Body of pancreas (tissue), 4 donors: ENCODE measurements at places on chromosomes 6 and 20. TPM values are rescaled to one million over a fixed set of nuclear protein-coding genes. Genes with fewer than 3 reads are reported as not detected.

Gene SLC26A8
- not detected for total RNA-seq

Gene RIMS1
- total RNA-seq = 5.9 TPM

Gene LBP
- not detected for total RNA-seq

Gene TNFRSF21
- total RNA-seq = 26.0 TPM

Gene TTPAL
- total RNA-seq = 8.3 TPM

- H3K27me3 ChIP-seq = no peaks in the 10 kb centered on the region
- no peak for DNase-seq
- no peak overlapping the region for H3K27ac ChIP-seq
- no peaks in the 10 kb centered on the region for H3K36me3 ChIP-seq
- H3K4me1 ChIP-seq = peaks cover 5% of the 10 kb centered on the region
- no peak overlapping the region for H3K4me3 ChIP-seq
These were observed 538.4 kb upstream of the CITED2 start for GRCh38 chr6:139912735-139913400.

- DNase-seq = peak; percentile 65
- peaks cover 15% of the 10 kb centered on the region for H3K4me1 ChIP-seq
- H3K27ac ChIP-seq = no peak overlapping the region
- no peak overlapping the region for H3K4me3 ChIP-seq
These were observed 2.1 kb upstream of the ERGIC3 start for GRCh38 chr20:35539756-35540212.

- H3K4me1 ChIP-seq = peaks cover 6% of the 10 kb centered on the region
- no peaks in the 10 kb centered on the region for H3K36me3 ChIP-seq
- H3K27ac ChIP-seq = no peak overlapping the region
- H3K27me3 ChIP-seq = no peaks in the 10 kb centered on the region
- DNase-seq = no peak
- H3K4me3 ChIP-seq = no peak overlapping the region
These were observed 188.5 kb upstream of the PMEPA1 start for GRCh38 chr20:57898332-57898731.

DNA sequence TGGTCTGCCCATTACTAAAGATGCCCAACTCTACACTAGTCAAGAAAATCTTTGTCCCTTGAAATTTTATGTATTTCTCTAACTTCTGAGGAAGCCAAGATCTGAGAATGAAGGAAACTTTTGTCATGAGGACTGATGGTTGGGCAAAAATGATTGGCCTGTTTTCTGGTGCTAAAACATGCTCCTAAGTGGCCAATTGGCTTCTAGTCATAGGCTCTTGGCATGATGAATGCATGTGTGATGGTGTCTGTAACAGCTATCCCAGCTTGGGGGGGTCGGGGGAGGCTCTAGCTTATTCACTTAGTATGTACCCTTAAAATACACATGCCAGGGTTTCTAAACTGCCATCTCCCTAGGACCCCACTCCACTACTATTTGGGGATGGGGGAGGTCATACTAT lies 228.6 kb downstream of the ZNF217 start:
- no peak overlapping the region for H3K4me3 ChIP-seq
- H3K27ac ChIP-seq = no peak overlapping the region
- H3K4me1 ChIP-seq = no peaks in the 10 kb centered on the region
- no peaks in the 10 kb centered on the region for H3K36me3 ChIP-seq
- H3K27me3 ChIP-seq = no peaks in the 10 kb centered on the region

- DNase-seq = no peak
- H3K4me3 ChIP-seq = no peak overlapping the region
- H3K4me1 ChIP-seq = no peaks in the 10 kb centered on the region
- no peaks in the 10 kb centered on the region for H3K36me3 ChIP-seq
- no peaks in the 10 kb centered on the region for H3K27me3 ChIP-seq
These were observed 536.8 kb downstream of the EYS start for GRCh38 chr6:65170273-65170672.

DNA sequence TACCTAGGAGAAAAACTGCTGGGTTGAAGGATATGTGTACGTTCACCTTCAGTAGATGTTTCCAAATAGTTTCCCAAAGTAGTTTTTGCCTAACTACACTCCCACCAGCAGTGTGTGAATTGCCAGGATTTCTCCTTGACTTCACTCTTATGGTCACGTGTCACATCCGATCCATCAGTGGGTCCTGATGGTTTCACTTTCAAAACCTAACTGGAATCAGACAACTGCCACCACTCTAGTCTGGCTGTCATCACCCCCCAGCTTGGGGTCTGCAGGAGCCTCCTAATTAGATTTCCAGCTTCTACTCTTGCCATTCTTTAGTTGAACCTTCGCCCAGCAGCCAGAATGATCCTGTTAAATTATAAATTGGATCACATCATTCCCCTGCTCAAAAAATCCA lies 8.5 kb upstream of the SLC12A5 start:
- peaks cover 19% of the 10 kb centered on the region for H3K4me1 ChIP-seq
- no peak overlapping the region for H3K4me3 ChIP-seq
- no peak for DNase-seq
- no peaks in the 10 kb centered on the region for H3K27me3 ChIP-seq
- H3K36me3 ChIP-seq = no peaks in the 10 kb centered on the region
- H3K27ac ChIP-seq = no peak overlapping the region

DNA sequence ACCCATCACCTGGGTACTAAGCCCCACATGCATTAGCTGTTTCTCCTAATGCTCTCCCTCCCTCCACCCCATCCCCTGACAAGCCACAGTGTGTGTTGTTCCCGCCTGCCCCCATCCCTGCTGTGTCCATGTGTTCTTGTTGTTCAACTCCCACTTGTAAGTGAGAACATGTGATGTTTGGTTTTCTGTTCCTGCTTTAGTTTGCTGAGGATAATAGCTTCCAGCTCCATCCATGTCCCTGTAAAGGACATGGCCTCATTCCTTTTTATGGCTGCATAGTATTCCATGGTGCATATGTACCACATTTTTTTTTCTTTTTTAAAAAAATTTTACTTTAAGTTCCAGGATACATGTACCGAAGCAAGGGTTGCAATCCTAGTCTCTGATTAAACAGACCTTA lies 76.7 kb downstream of the RNF217 start:
- no peak overlapping the region for H3K27ac ChIP-seq
- no peaks in the 10 kb centered on the region for H3K4me1 ChIP-seq
- H3K36me3 ChIP-seq = no peaks in the 10 kb centered on the region
- DNase-seq = no peak
- no peak overlapping the region for H3K4me3 ChIP-seq

DNA sequence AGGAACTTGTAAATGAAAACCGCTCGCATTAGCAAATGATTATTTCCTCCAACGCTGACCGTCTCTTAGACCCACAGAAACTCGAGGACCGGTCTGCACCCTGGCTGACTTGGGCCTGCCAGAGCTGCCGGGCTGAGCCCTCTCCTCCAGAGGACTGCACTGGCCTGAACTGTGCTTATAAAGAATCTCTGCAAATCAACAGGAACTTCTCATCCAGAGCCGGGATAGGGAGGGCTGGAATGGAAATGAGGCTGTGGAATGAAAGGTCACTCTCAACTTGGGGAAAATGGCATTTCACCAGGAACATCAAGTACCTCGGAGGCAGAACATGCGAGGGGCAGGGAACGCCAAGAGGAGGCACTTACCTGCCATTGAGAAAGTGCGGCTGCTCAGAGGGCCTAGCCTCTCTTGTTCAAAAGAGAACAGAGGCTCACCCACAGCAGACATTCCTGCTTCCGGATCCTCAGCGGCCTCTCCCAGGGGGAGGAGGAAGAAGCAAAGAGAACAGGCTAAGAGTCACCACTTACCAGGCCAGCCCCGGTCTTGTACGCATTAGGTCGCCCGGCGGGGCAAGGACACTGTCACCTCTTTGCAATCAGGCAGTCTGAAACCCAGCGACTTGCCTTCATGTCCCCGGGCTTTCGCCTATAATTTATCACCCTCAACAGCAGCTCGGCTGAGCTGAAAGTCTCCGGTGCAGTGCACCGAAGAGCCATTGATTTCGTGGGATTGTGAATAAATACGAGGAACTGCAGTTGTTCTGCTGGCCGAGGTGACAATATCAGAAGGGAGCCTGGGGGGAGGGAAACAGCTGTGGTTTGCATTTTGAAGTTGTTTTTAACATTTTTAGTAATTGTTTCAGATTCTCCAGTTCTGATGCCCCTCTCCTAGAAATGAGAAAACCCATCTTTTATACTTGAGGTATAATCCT lies 37.6 kb downstream of the ZMYND8 start:
- H3K36me3 ChIP-seq = no peaks in the 10 kb centered on the region
- no peak overlapping the region for H3K4me3 ChIP-seq
- DNase-seq = peak; percentile 73
- peaks cover 83% of the 10 kb centered on the region for H3K4me1 ChIP-seq

GRCh38 chr6:113824411-113824810 lies 32.7 kb upstream of the MARCKS start:
- H3K27me3 ChIP-seq = no peaks in the 10 kb centered on the region
- peak; percentile 22 for DNase-seq

DNA sequence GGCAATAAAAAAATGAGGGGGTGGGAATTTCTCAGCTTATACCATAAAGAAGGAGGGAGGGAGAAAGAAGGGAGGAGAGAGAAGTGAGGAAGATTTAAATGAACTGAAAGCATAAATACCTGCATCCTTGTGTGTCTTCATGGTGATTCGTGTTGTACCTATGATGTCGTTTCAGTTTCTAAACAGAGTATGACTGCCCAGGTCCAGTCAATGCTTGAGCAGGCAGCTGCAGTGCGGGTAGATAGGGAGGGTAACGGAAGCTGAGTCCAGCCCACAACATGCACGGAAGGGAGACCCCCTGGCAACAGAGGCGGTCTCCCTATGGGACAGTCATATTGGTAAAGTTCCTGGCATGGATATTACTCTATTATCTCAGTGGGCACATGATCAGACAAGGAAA lies 184.5 kb downstream of the KIF16B start:
- DNase-seq = no peak
- H3K27ac ChIP-seq = no peak overlapping the region
- H3K27me3 ChIP-seq = no peaks in the 10 kb centered on the region
- H3K36me3 ChIP-seq = no peaks in the 10 kb centered on the region

GRCh38 chr6:101935732-101936131 lies 542.2 kb downstream of the GRIK2 start:
- no peak overlapping the region for H3K27ac ChIP-seq
- no peak overlapping the region for H3K4me3 ChIP-seq
- DNase-seq = no peak
- H3K4me1 ChIP-seq = no peaks in the 10 kb centered on the region
- no peaks in the 10 kb centered on the region for H3K27me3 ChIP-seq
- H3K36me3 ChIP-seq = no peaks in the 10 kb centered on the region

DNA sequence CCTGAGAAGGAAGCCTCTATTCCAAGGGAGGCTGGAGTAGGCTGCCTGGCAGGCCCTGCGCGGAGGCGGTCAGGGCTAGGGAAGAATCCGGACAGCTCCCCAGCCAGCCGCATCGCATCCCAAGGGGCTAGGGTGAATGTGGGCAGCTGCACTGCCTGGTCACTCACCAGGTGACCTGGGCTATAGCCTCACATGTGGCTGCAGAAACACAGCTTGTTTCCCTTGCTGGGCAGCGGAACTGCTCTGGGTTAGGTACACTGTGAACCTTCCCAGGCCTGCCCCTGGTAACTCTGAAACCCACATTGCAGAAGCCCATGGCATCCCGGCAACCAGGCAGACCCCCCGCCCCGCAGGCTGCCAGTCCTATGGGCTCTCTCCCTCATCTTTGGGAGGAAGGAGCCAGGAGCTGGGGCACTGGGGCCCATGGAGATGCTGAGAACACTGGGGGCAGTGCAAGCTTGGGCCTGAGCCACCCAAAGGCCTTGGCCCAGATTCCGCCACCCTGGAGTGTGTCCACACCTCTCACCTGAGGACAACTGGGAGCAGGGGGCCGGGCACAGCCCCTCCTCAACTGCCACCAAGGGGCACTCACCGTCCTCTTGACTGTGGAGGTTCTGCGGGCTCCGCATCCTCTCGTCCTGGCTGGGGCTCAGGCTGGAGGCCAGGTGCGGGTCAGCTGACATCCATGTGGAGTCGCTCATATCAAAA lies 111.0 kb downstream of the NOL4L start:
- no peak overlapping the region for H3K4me3 ChIP-seq
- H3K4me1 ChIP-seq = peaks cover 71% of the 10 kb centered on the region
- H3K36me3 ChIP-seq = no peaks in the 10 kb centered on the region
- peak overlapping the region; percentile 94 for H3K27ac ChIP-seq
- peak; percentile 57 for DNase-seq

- no peaks in the 10 kb centered on the region for H3K36me3 ChIP-seq
- H3K4me3 ChIP-seq = no peak overlapping the region
- no peak overlapping the region for H3K27ac ChIP-seq
- no peaks in the 10 kb centered on the region for H3K27me3 ChIP-seq
- H3K4me1 ChIP-seq = no peaks in the 10 kb centered on the region
- DNase-seq = no peak
These were observed 320.7 kb downstream of the CDC5L start for GRCh38 chr6:44708208-44708607.

- H3K27ac ChIP-seq = peak overlapping the region; percentile 8
- H3K36me3 ChIP-seq = no peaks in the 10 kb centered on the region
- DNase-seq = peak; percentile 33
- H3K27me3 ChIP-seq = no peaks in the 10 kb centered on the region
- H3K4me1 ChIP-seq = no peaks in the 10 kb centered on the region
These were observed 13.8 kb downstream of the SYTL3 start for GRCh38 chr6:158663625-158664165.

DNA sequence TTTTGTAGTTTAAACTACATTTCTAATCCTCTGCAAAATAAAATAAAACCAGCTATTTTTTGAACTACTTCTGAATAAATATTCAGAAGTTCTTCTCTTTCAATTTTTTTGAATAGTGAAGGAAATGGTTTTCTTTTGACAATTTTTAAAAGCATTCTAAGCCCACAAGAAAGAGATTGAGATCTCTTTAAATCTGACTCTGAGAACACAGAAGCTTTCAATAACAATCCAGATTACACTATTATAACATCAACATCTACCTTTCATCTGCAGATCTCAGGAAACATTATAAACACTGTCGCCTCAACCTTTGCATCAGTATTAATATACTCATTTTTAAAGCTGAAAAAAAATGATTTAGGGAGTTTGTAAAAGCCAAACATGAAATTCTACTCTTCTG lies 247.5 kb upstream of the PREP start:
- no peak overlapping the region for H3K4me3 ChIP-seq
- H3K27me3 ChIP-seq = no peaks in the 10 kb centered on the region
- no peaks in the 10 kb centered on the region for H3K36me3 ChIP-seq
- no peak overlapping the region for H3K27ac ChIP-seq
- H3K4me1 ChIP-seq = no peaks in the 10 kb centered on the region

DNA sequence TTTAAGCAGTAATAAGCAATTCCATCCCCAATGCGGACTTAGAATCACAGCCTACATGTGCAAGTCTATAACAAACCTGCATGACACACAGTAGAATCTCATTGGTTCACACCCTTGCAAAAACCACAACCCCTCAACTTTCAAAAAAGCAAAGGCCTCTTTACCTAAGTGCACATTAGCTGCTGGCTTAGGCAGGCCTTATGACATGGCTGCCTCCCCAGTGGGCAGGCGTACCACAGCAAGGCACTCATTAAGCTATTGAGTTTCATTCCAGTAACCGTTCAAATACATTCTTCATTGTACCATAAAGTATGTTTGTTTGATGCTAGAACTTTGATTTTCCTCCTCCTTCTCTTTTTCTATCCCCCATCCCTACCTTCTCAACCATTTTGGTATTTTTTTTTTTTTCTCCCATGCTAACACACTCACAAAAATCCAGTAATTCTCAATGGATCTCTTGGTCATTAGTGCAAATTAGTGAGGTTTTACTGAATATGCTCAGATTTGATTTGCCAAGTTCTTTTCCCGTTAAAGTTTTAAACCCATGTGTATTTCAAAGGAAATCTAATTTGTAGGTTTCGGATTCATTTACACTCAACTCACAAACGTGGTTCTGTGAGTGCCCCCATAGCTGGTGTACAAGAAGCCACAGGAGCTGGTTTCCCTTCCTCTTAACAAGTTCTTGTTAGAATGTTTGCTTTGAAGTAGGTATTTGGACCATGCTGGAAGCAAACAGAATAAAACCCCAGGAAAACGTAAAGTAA lies 460.4 kb upstream of the RUNX2 start:
- no peaks in the 10 kb centered on the region for H3K36me3 ChIP-seq
- no peak overlapping the region for H3K4me3 ChIP-seq
- no peak overlapping the region for H3K27ac ChIP-seq
- DNase-seq = no peak
- no peaks in the 10 kb centered on the region for H3K4me1 ChIP-seq
